ENCODE measurements at places on chromosomes 1 and 21.

DNA sequence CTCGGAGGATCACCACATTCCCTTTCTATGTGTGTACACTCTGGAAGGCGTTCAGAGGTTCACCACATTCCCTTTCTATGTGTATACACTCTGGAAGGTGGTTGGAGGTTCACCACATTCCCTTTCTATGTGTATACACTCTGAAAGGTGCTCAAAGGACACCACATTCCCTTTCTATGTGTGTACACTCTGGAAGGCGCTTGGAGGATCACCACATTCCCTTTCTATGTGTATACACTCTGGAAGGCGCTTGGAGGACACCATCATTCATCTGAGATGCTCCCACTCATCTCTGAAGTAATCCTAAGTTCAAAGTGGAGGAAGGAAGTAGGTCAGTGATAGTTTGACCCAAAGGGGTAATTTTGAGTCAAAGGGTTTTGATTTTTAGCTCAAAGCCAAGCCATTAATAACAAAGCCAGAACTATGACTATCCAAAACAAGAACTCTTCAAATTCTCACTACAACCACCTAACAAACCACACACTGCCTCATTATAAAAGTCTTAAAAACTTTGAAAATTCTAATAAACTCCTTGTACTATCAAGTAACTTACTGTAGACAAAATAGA is 32.9 kb downstream of the NRIP1 start:
- no peak for DNase-seq

DNA sequence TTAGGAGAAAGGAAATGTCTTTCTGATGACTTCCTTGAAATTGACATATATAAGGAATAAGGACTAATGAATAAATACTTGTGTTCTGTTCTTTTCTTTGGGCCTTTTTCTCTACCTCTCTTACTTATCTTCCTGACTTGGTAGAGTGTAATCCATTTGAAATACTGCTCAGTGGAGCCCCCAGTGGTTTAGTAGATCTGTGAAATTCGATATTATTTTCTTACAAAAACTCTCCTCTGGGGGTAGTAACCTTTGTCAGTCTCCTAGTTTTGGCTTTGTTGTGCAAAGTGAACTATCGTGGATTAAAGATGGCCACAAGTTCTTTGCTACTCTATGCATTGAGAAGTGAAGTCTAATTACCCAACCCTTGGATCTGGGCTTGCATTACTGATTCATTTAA is 48.8 kb downstream of the DUSP10 start:
- no peak for DNase-seq

- DNase-seq = peak; percentile 58
Observed at GRCh38 chr1:109770331-109771095, 6.8 kb upstream of the EPS8L3 start.

DNA sequence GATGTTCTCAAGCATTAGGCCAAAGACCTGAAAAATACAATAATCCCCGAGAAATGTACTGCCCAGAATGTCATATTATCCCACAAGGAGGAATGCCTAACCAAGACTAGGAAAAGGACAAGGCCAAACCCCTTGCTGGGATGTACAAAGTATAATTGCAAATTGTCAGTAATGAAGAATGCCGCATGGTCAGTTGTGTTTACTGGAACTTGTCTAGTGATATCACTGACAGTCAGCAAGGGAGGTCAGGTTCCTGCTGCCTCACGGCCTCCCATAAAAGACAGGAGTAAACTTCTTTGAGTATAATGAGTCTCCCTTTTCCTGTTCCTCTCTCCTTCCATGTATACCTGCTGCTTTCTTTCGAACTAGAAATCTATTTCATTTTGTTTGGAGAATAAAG is 222.8 kb downstream of the RHOU start:
- no peak for DNase-seq

GRCh38 chr1:11948822-11949458 is 14.4 kb downstream of the PLOD1 start:
- DNase-seq = no peak

- no peak for DNase-seq
Observed at GRCh38 chr1:43206600-43207228, 34.6 kb downstream of the CFAP57 start.

GRCh38 chr1:228354390-228355320 is 52.0 kb downstream of the TRIM11 start:
- no peak for DNase-seq

- DNase-seq = no peak
Observed at GRCh38 chr1:159444511-159444910, 5.0 kb downstream of the OR10J1 start.

- DNase-seq = no peak
Observed at GRCh38 chr1:148363439-148363810, 119.7 kb downstream of the PPIAL4G start.

GRCh38 chr1:210669951-210670350 is 341.2 kb downstream of the HHAT start:
- no peak for DNase-seq

- no peak for DNase-seq
Observed at GRCh38 chr1:182248721-182249120, 142.9 kb downstream of the GLUL start.

DNA sequence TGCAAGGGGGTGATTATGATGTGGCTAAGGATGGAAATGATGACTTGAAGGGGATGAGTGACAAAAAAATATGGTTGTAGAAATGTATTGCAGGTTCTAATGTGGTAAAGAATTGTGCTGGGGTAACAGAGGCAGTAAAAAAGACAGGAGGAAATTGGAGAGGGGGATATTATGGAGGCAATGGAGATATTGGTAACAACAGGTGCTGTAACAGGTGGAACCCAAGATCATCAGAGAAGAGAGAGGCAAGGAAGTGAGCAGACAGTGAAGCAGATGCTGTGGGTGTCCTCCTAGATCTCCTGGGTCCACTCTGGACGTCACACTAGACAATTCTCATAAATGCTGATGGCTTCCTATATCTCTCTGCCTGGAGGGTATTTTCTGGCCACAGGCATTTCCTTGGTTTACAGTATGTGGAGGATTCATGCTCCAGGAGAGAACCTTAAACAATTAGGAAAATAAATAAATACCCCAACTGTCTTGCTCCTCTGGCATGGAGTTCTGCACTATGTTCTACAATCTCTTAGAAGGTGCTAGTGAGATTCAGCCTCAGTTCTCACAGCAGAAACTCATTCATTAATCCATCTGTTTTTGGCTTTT is 620.3 kb upstream of the PLXNA2 start:
- no peak for DNase-seq

- no peak for DNase-seq
Observed at GRCh38 chr1:101781201-101781831, 215.4 kb downstream of the OLFM3 start.

- no peak for DNase-seq
Observed at GRCh38 chr1:10652626-10653025, 143.8 kb downstream of the CASZ1 start.
